ENCODE measurements at places on chromosomes 12 and 14.

GRCh38 chr14:94175011-94175745, 1.1 kb downstream of the PPP4R4 start:
- peak; percentile 58 for DNase-seq

- DNase-seq: no peak
Measured at GRCh38 chr12:117714203-117714602, 254.6 kb downstream of the KSR2 start.

- no peak for DNase-seq
Measured at GRCh38 chr14:31545328-31545727, 15.9 kb upstream of the NUBPL start.

DNA sequence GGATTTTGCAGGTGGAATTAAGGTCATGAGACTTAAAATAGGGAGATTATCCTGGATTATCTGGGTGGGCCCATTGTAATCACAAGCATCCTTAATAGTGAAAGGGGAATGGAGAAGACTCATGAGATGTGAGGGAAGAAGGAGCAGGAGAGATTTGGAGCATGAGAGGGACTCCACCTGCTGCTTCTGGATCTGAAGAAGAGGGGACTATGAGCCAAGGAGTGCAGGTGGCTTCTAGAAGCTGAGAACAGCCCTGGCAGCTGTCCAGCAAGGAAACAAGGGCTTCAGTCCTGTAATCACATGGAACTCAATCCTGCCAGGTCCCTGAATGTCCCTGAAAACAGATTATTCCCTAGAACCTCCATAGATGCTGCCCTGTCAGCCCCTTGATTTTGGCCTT, 67.8 kb downstream of the PELI2 start:
- DNase-seq: no peak

- no peak for DNase-seq
Measured at GRCh38 chr12:116148844-116149243, 128.6 kb downstream of the MED13L start.

DNA sequence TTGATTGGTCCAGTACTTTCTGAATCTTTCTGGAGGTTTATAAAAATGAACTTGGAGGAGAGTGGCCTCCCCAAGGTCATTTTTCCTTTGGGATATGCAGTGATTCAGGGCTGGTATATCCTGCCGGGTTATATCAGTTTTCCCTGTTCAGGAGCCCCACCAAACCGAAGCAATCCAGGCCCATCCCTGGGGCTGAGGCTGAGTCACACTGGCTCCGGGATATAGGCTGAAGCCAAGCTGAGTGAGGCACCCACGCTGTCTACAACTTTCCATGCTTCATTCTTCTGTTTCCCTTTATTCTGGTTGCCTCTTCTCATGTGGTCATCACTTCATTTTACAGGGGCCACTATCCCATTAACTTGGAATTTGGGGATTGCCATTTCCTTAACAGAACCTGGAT, 3.4 kb downstream of the SSPN start:
- no peak for DNase-seq

DNA sequence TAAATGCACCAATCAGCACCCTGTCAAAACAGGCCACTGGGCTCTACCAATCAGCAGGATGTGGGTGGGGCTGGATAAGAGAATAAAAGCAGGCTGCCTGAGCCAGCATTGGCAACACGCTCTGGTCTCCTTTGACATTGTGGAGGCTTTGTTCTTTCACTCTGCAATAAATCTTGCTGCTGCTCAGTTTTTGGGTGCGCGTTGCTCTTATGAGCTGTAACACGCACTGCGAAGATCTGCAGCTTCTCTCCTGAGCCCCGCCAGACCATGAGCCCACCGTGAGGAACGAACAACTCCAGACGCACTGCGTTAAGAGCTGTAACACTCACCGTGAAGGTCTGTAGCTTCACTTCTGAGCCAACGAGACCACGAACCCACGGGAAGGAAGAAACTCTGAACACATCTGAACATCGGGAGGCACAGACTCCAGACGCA, 8.4 kb upstream of the PIANP start:
- no peak for DNase-seq

DNA sequence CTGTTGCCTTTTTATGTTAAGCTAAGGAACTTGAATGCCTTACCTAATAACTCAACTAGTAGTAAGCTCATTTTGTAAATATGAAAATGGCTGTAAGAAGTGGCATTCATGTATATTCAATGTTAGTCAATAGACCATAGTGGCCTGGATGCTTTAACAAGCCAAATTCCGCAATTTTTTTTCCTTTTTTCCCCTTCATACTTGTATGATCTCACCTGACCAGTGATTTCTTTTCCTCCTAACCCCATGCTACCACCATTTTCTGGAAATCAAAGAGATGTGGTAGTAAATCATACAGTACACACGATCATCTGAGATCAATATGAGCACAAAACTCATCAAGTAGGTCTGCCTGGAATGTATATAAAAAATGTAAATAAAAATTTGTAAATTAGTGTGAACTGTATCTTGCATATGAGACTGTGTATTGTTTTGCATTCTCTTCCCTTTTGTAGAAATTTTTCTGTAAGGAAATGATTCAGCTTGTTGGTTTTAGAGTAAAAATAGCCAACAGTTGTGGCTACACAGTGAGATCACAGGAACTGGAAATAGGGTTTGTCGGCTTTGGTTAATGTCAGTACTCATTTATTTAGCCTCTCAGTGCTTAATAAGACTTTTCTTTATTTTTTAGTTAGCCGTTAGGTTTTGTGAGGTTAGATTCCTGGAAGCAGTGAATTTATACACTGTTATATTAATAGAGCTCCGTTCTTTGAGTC, 62.5 kb downstream of the ETNK1 start:
- no peak for DNase-seq

DNA sequence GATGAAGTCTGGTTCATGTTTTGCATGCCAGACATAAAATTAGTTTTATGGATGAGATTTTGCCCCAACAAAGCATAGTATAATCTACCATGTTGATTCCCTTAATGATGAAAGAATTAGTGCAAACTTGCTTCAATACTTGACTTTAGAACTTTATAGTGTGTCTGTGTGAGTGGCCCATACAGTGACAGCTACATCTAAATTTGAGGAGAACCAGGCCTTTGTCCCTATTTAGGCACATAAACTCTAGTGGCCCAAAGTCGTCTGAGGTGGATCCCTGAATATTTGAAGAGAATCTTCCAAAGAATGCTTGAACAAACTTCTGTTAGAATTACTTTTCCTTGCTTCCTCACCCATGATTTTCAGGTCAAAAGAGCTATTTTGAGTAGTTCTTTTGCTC, 70.4 kb downstream of the POLR3B start:
- no peak for DNase-seq

DNA sequence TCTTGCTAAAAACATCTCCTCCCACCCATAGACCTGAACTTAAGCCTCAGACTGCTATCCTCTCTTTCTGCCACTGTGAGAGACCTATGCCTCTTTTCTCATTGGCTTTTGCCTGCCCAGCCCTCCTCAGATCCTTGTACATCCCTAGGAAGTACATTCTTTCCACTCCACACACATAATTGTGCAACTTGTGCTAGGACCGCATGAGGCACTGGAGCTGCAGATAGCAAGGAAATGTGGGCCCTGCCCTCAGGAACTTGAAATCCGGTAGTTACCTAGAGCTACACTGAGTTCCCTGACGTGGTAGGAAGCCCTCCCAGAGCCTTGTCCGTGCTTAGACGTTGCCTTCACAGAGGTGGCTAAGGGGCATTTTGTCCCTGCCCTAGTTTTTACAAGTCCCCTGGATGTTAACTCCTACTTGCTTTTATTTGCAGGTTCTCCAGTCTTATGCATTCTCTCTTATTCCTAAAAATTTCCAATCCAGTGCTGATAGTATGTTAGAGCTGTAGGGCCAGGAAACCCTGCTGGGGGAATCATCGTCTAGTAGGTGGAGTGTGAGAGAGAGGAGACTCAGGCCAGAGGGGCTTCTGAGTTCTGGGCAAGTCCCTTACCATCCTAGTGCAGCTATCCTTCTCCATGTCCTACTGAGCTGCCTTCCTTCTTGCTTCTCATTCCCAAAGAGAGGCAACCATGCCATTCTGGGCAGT, 41.3 kb downstream of the NTF3 start:
- no peak for DNase-seq

DNA sequence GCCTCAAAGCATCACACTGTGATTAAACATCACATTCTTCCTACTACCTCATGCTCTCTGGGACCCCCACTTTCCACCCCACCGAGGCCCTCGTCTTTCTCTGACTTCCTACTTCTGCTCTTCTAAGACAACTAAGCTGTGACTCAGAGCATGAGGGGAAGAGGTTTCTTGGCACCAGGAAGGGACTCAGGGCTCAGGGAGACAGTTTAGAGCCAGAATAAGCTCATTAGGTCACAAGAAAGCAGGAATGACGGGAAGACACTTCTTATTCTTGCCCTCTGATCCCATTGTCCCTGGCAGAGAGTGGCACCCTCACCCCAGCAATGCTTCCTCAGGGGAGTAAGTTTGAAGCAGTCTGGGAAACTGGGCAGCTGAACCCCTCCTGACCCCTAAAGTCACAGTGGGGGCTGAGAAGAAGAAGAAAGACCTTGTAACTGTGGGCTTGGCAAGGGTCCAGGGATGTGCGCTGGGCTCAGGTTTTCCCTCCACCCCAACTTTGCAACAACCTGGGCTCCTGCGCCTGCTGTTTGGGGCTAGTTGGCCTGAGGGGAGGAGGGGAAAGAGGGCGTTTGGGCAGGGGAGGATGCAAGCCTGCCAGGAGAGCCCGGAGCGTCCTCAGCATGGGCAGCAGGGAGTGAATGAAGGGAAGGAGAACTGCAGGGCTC, 64.6 kb upstream of the ACTN1 start:
- no peak for DNase-seq

- DNase-seq: no peak
Measured at GRCh38 chr12:70180130-70180529, 63.1 kb upstream of the CNOT2 start.

DNA sequence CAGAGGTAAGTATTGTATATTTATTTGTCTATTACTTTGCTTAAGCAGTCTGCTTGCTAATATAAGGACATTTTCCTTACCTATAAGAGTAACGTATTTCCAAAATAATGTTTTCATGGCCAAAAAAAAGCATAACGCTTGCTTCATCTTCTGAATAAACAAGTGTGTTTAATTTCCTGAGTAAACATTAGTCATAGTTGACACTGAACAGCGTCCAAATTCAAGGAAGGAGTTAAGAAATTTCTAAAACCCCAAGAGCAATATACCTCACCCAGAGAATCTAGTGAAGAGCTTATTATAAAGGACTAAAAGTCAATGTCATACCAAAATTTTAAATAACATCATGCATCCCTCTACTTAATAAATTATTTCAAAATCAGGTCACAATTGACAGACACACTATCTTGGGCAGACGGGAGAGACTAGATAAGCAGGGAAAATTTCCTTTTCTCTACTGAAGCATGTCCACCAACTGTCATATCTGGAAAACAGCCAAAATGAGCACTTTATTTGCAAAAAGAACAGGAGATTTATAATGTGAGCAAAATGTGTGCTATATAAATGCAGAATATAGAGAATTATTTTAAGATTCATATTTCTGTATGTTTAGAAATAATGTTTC, 25.1 kb downstream of the ANKS1B start:
- DNase-seq: no peak

GRCh38 chr12:6630736-6631135, 5.0 kb downstream of the LPAR5 start:
- no peak for DNase-seq

DNA sequence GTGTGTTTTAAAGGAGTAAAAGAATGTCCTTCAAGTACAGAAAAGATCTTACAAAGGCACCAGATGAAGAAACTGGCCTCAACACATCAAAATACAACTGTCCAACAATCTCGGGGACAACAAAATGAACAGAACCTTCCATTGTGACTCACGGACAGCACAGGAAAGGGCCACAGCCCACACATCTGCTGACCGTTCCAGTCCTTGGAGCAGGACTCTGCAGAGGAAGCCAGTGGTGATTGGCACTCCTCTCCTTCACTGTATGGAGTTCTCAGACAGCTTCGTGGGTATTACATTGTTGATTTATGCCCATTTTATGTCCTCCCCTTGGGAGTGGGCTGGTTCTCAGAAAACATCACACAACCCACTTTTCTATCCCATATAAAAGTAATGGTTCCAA, 32.5 kb upstream of the TC2N start:
- DNase-seq: no peak

DNA sequence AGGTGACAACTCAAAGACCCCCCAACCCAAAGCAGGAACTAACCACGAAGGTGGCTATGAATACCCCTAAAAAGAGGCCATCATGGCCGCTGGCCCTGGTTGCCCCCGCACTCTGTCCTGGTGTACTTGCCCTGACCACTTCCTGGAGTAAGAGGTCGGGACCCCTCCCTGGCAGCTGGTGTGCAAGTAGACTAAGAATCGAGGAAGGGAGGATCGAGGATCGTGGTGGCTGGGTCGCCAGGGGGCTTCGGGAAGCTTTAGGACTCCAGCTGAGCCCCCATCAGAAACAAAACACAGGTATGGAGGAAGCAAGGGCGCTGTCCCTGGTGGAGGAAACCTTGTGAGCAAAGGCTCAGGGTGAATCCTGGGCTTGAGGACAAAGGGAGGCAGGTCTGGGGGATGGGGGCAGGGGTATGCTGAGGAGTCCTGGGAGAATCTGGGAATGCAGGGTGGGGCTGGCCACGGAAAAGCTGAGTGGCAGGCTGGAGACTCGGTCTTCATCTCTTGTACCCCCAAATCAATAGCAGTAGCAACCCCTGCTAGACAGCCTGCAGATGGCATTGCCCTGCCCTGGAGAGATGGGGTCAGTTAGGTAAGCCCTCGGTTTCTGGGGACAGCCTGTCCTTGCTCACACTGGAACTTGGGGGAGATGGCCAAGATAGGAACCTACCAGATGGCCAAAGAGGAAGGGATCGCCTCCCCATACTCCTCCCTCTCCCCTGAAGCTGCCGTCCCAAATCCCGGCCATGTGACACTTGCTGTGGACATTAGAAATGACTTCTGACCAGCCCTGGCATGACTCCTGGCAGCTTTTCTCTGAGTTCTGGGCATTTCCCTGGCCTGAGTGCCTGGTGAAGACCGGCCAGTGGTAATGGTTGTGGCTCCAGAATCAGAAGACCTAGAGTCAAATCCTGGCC, 45.3 kb upstream of the ESRRB start:
- no peak for DNase-seq

GRCh38 chr14:50225974-50226297, 5.4 kb downstream of the SOS2 start:
- DNase-seq: no peak

DNA sequence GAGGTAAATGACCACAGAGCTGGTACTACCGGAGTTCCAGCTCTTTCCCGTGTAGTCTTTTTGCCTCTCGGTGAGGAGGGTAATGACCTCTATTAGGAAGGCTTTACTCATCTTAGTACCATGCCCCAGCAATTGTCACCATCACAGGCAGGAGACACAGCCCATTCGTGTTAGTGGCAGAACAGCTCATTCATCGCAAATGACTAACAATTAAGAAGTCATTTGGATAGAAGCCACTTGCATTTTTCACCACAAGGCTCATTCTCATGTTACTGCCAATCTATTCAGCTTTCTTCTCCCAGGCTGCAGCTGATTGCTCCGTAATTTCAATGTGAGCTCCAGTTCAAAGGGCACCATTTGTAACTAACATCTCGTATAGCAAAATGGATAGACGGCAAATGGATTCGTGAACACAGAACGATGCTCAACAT, 718.8 kb upstream of the TMEM132C start:
- no peak for DNase-seq

DNA sequence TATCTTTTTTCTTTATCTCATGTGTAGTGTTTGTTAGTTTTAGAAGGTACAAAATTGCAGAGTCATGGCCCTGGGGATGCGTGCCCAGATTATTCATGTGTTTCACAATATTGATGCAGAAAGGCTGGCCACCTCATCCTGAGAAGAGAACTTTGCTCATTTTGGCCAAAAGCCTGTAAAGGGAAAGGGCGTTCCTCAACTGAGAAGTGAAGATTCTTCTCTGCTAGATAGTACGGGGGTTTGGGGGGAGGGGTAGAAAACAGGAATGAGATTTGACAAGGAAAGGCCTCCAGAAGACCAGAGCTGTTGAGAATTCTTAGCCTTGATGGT, 1.7 kb downstream of the MGST1 start:
- DNase-seq: no peak

Measured in H9 (cell line).